Naive thymus-derived CD4-positive, alpha-beta T cell (primary cell): ENCODE measurements at places on chromosomes 7 and 10.
A peak's percentile ranks its signal among the peaks of the same experiment; 100 is the strongest.

GRCh38 chr7:102973096-102973802 is 60.4 kb downstream of the LRRC17 start:
- H3K27me3 ChIP-seq, result no peaks in the 10 kb centered on the region
- no peak overlapping the region for H3K4me3 ChIP-seq
- H3K27ac ChIP-seq, result no peak overlapping the region
- no peak for DNase-seq
- H3K36me3 ChIP-seq, result no peaks in the 10 kb centered on the region

DNA sequence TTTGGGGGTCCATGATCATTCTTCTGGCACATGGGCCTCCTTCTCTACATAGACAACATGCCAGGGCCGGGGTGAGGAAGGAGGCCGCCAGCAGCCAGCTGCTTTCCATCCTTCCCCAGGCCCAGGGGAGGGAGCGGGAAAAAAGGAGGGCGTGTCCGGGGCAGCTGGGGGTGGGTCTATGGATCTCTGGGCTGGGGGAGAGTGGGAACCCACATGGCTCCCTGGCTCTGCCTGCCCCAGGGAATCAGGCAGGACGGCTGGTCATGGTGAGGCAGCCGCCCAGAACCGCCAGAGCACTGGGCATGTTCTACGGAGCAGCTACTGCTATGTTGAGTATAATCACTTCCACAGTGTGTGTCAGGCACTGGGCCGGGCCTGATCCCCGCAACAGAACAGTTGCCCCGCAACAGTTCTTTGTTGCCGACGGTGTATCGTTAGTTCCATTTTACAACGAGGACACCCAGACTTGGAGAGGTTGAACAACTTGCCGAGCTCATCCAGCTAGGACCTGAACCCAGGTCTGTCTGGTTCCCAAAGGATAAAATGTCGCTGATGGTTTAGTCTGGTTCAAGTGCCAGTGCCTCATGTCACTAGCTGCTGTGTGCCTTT is 6.4 kb upstream of the IRF5 start:
- no peak overlapping the region for H3K27ac ChIP-seq
- H3K4me1 ChIP-seq, result peaks cover 11% of the 10 kb centered on the region
- no peak overlapping the region for H3K4me3 ChIP-seq
- no peaks in the 10 kb centered on the region for H3K27me3 ChIP-seq
- H3K36me3 ChIP-seq, result no peaks in the 10 kb centered on the region

DNA sequence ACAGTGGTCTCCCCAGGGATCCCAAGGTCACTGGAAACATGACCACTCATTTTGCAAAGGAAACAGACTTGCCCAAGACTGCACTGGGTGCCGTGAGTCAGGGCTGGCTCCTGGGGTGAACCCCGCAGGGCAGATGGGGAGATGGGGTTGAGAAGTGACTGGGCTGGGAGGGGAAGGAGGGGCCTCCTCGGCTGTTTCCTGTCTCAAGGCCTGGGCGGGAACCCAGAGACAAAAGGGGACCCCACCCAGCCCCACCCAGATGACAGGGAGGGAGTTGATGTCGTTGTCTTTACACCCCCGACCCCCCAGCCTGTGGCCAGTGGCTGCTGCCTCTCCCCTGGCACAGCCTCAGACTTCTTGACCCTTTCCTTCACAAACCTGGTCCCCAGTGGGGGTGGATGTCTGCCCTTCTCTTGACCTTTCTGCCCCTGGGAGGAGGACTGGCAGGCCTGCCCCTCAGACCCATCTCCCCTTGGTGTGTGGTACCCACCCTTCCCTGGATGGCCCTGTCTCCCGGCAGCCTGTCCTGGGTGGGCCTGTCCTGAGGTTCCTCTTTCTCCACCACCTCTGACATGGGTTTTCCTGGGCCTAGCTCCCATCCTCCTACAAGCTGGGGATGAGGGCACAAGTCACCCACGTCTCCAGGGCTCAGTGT is 1.4 kb downstream of the MYO1G start:
- peak overlapping the region; percentile 83 for H3K27ac ChIP-seq
- peaks cover 66% of the 10 kb centered on the region for H3K4me1 ChIP-seq

GRCh38 chr10:122348512-122348911 is 26.0 kb upstream of the PLEKHA1 start:
- H3K27ac ChIP-seq, result no peak overlapping the region
- no peaks in the 10 kb centered on the region for H3K36me3 ChIP-seq
- H3K4me3 ChIP-seq, result no peak overlapping the region
- no peak for DNase-seq
- no peaks in the 10 kb centered on the region for H3K4me1 ChIP-seq

- H3K36me3 ChIP-seq, result no peaks in the 10 kb centered on the region
- no peak overlapping the region for H3K27ac ChIP-seq
- DNase-seq, result no peak
- H3K4me3 ChIP-seq, result no peak overlapping the region
Observed at GRCh38 chr10:89521368-89521767, 14.0 kb downstream of the SLC16A12 start.

GRCh38 chr7:36301914-36302771 is 87.5 kb upstream of the ANLN start:
- no peaks in the 10 kb centered on the region for H3K4me1 ChIP-seq

- H3K36me3 ChIP-seq, result no peaks in the 10 kb centered on the region
- no peak overlapping the region for H3K27ac ChIP-seq
- no peaks in the 10 kb centered on the region for H3K4me1 ChIP-seq
- no peak overlapping the region for H3K4me3 ChIP-seq
- H3K27me3 ChIP-seq, result no peaks in the 10 kb centered on the region
- DNase-seq, result no peak
Observed at GRCh38 chr7:148274118-148274517, 316.4 kb upstream of the C7orf33 start.

GRCh38 chr10:97704341-97704740 is 9.2 kb upstream of the MARVELD1 start:
- H3K4me3 ChIP-seq, result no peak overlapping the region
- no peaks in the 10 kb centered on the region for H3K36me3 ChIP-seq
- no peaks in the 10 kb centered on the region for H3K27me3 ChIP-seq
- no peak overlapping the region for H3K27ac ChIP-seq
- H3K4me1 ChIP-seq, result no peaks in the 10 kb centered on the region

DNA sequence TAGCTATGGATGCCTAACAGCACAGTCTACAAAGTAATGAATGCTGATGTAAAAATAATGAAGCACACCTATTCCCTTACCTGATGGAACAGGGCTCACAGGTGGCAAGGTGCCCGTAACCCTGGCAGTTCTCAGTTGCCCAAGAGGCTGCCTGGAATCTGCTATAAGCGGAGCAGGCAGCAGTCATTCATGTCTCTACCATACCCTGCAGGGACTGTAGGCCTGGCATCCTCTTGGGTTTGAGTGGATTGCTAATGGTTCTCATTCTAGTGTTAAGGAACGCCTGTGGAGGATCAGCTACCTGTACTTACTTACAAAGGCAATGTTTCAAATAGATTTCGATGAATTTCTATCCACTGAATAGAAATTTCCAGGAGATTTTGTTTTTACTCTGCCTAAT is 38.4 kb downstream of the BAIAP2L1 start:
- no peak overlapping the region for H3K27ac ChIP-seq
- DNase-seq, result no peak
- no peak overlapping the region for H3K4me3 ChIP-seq

DNA sequence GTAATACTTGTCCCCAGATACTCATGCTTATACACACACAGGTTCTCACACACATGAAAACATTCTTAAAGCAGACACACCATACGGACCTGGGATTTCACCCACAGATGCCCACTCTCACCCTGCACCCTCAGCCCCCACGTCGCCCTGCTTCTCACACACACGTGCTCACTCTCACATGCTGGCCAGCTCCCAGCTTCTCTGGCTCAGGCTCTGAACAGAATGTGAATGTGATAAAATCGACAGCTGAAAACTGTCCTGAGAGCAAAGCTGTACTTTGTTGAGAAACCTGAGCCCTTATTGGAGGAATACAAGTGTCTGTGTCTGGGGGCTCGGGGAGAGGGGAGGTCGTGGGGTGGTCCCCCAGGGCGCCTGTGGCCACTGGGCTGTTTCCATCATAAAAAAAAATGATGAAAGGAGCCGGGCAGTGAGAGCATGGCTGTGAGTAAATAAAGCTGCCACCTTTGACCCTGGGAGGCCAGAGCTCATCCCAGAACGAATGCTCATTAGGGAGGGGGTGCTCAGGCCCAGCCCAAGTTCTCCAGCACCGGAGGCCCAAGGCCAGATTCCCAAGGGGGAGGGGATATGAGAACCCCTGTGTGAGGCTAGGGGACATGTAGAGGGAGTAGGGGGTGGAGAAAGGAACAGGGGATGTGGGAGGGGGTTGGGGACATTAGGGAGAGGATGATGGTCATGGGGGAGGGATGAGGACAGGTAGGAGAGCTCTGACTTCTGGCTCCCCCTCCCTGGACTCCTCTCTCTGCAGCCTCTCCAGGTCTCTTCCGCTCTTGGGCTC is 18.1 kb upstream of the TLX1 start:
- no peaks in the 10 kb centered on the region for H3K27me3 ChIP-seq
- no peaks in the 10 kb centered on the region for H3K4me1 ChIP-seq
- no peaks in the 10 kb centered on the region for H3K36me3 ChIP-seq
- DNase-seq, result no peak
- H3K4me3 ChIP-seq, result no peak overlapping the region

GRCh38 chr10:47315421-47315820 is 6.8 kb upstream of the GDF2 start:
- H3K36me3 ChIP-seq, result no peaks in the 10 kb centered on the region
- no peak overlapping the region for H3K27ac ChIP-seq
- H3K27me3 ChIP-seq, result no peaks in the 10 kb centered on the region
- no peak for DNase-seq
- no peak overlapping the region for H3K4me3 ChIP-seq

GRCh38 chr10:66931340-66931948 is 5.6 kb downstream of the LRRTM3 start:
- no peaks in the 10 kb centered on the region for H3K36me3 ChIP-seq
- no peaks in the 10 kb centered on the region for H3K4me1 ChIP-seq

DNA sequence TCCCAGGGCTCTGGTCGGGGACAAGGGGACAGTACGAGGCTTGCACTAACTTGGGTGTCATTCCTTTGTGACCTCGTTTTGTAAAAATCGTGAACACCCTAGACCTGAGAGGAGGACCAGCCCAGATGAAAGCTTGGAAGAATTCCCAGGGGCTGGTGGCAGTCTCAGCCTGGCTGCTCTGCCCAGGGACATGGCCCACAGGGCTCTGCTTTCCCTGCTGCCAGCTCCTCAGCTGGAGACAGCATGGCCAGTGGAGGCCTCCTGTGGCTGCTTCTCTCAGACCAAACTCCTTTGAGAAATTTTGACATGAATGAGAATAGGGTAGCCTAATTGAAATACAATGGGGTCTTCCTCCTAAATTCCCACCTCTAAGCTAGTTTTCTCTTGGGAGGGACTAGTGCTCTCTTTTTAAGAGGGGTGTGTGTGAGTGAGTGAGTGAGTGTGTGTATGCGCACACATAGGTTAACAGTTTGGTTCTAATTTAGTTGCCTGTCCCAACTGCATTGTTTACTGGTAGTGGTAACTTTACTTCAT is 140.3 kb upstream of the EFCAB10 start:
- no peak overlapping the region for H3K27ac ChIP-seq
- no peak for DNase-seq
- no peak overlapping the region for H3K4me3 ChIP-seq

DNA sequence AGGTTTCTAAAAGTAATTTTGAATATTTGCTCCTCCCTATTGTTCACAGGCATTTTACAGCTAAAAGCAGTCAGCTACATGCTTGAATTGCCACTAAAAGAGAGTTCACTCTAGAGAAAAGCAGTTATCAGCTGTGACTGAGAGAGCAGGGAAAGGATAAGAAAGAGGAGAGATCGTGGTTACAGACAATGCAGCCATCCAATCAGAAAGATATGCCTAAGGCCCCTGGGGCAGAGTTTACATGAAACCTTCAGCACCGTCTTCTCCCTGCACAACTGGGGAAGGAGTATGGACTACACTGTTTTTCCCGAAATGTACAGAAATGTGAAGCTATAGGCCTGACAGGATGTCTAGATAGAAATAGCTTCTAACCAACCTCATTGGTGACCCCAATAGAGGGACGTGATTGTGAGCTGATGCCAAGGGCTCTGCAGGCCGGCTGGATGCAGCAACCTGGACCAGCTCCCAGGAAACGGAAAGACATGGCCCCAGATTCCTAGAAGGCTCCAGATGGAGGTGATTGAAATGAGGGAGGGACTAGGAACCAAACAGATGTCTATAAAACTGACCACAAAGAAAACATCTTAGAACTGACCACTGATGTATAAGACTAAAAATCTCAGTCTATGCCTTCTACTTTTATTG is 3.2 kb upstream of the VSTM4 start:
- peaks cover 4% of the 10 kb centered on the region for H3K27me3 ChIP-seq
- H3K36me3 ChIP-seq, result no peaks in the 10 kb centered on the region
- no peak overlapping the region for H3K4me3 ChIP-seq
- no peak overlapping the region for H3K27ac ChIP-seq

GRCh38 chr10:102302611-102303010 is 57.3 kb downstream of the GBF1 start:
- H3K36me3 ChIP-seq, result no peaks in the 10 kb centered on the region
- no peaks in the 10 kb centered on the region for H3K4me1 ChIP-seq
- H3K4me3 ChIP-seq, result no peak overlapping the region
- DNase-seq, result no peak
- H3K27ac ChIP-seq, result no peak overlapping the region
- H3K27me3 ChIP-seq, result no peaks in the 10 kb centered on the region

GRCh38 chr7:101185258-101185839 is 5.3 kb upstream of the NAT16 start:
- no peaks in the 10 kb centered on the region for H3K27me3 ChIP-seq
- no peaks in the 10 kb centered on the region for H3K4me1 ChIP-seq
- no peak for DNase-seq
- H3K27ac ChIP-seq, result no peak overlapping the region
- no peaks in the 10 kb centered on the region for H3K36me3 ChIP-seq
